Activated CD4-positive, alpha-beta T cell treated with anti-CD3 and anti-CD28 coated beads, Interleukin-2, amount 50 U/mL, for 1 hour (primary cell): ENCODE measurements at places on chromosomes 11 and 22.

DNA sequence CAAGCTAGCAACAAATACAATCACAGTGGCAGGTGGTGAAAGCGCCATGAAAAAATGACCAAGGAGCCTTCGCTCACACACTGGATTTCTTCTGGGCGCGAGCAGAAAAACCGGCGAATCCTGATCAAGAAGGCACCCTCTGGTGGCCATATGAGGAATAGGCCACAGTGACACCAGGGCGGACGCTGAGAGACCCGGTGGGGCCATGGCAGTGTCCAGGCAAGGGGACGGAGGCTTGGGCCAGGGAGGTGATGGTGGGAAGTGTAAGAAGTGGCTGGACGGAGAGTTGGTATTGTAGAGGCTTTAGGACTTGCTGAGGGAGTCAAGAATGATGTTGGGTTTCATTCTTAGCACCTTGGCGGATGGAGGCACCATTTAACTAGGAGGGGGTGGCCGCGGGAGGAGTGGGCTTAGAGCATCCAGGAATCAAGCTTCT lies 16.9 kb upstream of the RAC2 start:
- DNase-seq, result peak; percentile 60

DNA sequence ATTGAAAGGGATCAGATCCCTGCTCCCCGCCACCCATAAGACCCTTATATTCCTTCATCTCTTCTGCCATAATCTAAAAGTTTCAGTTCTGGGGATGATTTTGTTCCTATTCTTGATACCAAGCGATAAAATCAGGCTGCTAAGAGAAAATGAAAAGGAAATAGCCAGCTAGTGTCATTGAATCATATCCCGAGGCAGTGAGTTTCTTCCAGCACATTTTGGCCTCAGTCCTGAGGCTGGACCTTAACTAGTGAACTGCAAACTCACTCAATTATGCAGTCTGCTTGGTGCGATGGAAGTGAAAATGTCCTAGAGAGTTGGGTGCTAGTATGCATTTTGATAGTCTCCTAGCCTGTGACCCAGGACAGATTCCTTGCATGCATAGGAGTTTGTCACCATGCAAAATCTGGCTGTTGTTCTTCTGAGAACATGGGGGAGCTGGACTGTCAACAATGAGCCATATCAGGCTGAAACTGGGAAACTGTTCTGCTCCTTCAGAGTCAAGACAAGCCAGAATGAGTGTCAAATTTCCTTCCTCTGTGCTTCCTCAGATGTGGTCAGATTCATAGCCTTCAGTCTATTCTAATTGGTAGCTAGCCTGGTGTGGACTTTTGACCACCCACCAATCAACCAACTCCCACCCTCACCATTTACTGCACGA lies 102.9 kb downstream of the CCDC81 start:
- no peak for DNase-seq

DNA sequence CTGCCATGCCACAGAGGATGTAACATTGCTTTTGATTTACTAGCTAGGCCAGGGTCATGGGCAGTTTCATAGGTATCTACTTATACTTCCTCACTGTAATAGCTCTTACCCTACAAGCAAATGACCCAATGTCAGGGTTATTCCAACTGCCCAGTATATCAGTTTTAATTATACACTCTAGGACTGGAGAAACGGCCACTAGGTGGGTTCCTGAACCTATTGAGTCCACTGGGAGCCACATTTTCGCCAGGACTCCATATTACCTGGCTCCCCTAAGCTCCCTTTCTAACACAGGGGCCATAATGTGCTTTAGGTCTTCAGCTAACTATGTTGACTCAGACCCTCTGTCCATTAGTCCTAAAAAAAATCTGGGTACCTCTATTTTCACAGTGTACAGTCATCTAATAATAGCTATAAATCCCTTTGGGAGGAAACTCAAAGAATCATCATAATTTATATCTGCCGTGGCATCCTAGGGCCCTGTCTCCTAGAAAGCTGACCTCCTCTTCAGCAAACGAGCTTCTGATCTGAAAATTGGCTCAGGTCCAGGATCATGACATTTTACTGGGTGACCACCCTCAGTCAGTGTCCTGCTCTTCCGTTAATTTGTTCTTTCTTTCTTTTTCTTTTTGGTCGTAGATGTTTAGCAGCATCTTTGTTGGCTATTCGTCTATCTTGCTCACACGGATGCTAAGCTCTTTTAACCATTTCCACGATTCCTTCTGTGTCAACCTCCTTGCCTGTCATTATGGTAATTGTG lies 244.3 kb downstream of the FAM76B start:
- no peak for DNase-seq

- DNase-seq, result no peak
Measured at GRCh38 chr11:28878025-28878424, 769.8 kb downstream of the METTL15 start.

DNA sequence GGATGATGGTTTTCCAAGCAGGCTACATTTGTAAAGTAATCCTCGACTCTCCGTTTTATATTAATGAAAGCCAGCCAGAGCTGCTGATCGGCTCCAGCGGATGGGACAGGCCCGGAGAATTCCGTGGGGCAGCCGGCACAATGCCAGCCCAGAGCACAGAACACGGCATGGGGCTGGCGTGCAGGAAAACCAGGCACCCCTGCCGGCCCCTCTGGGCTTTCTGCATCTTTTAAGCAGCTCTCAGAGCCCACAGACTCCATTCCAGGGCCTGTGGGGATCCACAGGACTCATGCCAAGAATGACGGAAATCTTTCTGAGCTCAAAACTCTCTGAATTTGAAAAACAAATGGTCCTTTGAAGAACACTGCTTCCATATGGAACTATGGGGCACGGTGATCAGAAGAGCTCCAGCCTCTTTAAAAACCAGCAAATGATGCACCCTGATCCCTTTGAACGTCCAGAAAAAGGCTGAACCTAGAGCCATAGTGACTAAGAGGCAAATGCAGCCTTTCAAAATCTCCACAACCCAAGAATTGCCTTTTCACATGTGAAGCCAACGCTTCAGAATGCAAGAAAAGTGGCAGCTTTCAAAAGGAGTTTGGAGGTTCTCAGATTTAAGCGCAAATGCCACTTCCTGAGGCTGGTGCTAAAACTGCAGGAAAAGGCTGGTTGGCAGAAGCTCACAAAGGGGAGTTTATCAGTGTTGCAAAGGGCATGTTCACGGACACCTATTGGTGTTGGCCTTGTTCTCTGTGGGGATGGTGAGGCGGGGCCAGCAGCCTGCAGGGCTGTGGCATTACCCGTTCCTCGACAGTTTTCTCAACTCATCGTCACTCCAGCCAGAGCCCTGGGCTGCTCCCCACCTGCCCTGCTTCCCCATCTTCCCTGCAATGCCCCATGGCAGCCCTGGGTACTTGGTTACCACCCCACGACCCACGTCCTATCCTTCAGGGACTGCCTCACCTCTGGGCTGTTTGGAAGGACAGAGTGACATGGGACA lies 212.5 kb downstream of the CTTN start:
- DNase-seq, result no peak

DNA sequence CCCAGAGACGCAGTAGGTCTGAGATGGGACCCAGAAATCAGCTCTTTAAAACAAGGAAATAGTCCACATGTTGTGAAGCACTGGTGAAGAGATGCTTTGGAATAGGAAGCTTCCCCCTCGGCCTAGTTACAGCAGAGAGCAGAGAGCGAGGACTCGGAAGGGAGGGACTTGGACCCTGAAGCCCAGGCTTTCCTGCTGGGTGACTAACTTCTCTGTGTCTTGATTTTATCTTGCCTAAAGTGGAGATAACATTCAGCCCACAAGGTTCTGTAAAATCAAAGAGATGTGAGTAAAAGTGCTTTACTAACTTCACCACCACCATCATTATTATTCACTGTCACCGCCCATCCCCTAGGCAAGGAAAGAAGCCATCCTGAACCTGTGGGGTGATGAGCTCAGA lies 58.4 kb downstream of the THAP12 start:
- no peak for DNase-seq
